Smooth muscle cell of the umbilical artery (primary cell): ENCODE measurements at places on chromosomes 3 and 15. TPM values are rescaled to one million over a fixed set of nuclear protein-coding genes. Genes with fewer than 3 reads are reported as not detected.

Gene MNS1
- total RNA-seq, result 0.89 and 1.3 TPM in 2 replicates

Gene PGBD4
- 2.9 and 3.3 TPM in 2 replicates for total RNA-seq

Gene NRG4
- total RNA-seq, result under 0.01 TPM in 1 of 2 replicates, not detected in the other

Gene HIGD2B
- not detected in 2 replicates for total RNA-seq

Gene ZPLD1
- total RNA-seq, result 0.42 and 0.59 TPM in 2 replicates

Gene GNB5
- 24.9 and 59.0 TPM in 2 replicates for total RNA-seq

Gene PTH1R
- not detected in 2 replicates for total RNA-seq

Gene EFCC1
- total RNA-seq, result not detected in 2 replicates

Gene OR5K2
- total RNA-seq, result not detected in 2 replicates

Gene EXOG
- 8.3 and 12.9 TPM in 2 replicates for total RNA-seq

Gene NUTM1
- 0.05 TPM in 1 of 2 replicates, not detected in the other for total RNA-seq

Gene RBP2
- not detected in 2 replicates for total RNA-seq

Gene ZNF80
- not detected in 2 replicates for total RNA-seq

Gene ADAMTSL3
- total RNA-seq, result under 0.01 and 0.05 TPM in 2 replicates

Gene CD80
- under 0.01 and 0.09 TPM in 2 replicates for total RNA-seq

Gene RBPMS2
- not detected in 2 replicates for total RNA-seq

Gene NUDT16
- 10.7 and 11.5 TPM in 2 replicates for total RNA-seq

Gene ROPN1B
- total RNA-seq, result not detected in 2 replicates

Gene C3orf49
- not detected in 2 replicates for total RNA-seq

Gene FBLN2
- 63.9 and 254 TPM in 2 replicates for total RNA-seq

Gene SLC22A14
- 0.59 and 1.2 TPM in 2 replicates for total RNA-seq

Gene BFSP2
- total RNA-seq, result not detected in 2 replicates

Gene CTXN2
- total RNA-seq, result not detected in 2 replicates

Gene TPRG1
- total RNA-seq, result 0.30 and 1.3 TPM in 2 replicates

Gene MORC1
- not detected in 2 replicates for total RNA-seq

Gene SLC9C1
- total RNA-seq, result 0.30 and 0.37 TPM in 2 replicates

Gene FAH
- total RNA-seq, result 26.4 and 30.8 TPM in 2 replicates

Gene CPLX3
- not detected in 2 replicates for total RNA-seq
